ENCODE measurements at places on chromosomes 7 and 10.

DNA sequence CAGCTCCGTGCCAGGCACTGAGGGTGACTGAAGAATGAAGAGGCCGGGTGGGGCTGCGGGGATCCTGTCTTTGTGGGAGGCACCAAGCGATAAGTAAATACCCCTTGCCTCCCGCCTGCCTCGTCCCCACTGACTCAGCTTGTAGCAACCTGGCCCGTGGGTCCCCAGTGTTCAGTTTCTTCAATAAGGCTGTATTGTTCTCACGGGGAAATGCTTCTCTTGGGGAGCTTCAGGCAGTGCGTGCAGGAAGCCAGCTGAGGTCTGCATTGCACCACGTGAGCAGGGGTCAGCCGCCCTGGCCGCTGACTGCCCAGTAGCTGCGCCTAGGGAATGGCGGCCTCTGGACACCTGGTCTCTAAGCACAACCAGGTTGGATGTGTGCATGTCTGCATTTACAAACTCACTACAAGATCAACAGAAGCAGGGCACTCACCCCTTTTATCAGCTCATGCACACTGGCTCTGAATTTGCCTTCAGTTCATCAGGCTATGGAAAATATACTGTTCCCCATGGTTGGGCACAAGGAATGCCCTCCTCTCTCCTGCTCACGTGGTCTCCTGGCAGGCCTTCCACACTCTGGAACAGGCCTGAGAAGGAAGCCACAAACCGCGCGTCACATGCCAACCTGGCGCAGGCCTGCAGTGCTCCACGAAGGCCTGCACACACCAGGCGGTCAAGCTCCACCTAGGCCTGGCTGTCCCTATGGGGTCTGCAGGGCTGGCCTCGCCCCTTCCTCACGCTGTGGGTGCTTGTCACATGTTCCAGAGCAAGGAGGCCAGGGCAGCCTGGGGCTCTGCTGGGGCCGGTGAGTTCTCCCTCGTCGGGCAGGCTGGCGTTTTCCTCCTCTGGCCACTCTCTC lies 135.7 kb upstream of the RNF32 start:
- H3K36me3 ChIP-seq, result no peaks in the 10 kb centered on the region
- no peak for DNase-seq
- no peak overlapping the region for H3K4me3 ChIP-seq

DNA sequence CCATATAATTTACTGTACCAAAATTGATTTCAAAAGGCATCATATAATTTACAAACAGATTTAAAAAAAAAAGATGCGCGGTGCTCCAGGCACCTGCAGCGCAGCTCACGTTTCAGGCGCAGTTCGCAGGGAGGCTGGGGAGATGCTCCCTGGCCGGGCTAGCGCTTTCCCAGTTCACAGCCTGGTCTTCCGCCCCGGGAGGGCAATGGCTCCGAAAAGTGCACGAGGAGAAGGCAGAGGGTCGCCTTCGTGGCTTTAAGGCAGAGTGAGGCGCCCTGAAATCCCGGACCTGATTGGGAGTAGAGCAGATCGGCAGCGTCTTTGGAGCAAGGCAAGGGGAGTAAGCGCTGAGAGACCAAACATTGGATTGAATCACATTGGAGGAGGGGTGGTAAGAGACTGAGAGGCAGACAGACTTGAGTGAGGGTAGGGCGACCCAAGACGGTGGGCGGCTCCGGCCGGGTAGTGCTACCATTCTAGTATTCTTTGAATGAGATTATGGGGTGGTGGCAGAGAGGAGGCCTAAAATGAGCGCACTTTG lies 1.5 kb downstream of the NEUROG3 start:
- peaks cover 99% of the 10 kb centered on the region for H3K27me3 ChIP-seq
- peaks cover 49% of the 10 kb centered on the region for H3K4me1 ChIP-seq
- H3K27ac ChIP-seq, result no peak overlapping the region

- DNase-seq, result peak; percentile 67
- H3K4me1 ChIP-seq, result no peaks in the 10 kb centered on the region
- H3K4me3 ChIP-seq, result no peak overlapping the region
- no peak overlapping the region for H3K27ac ChIP-seq
- peaks cover 3% of the 10 kb centered on the region for H3K36me3 ChIP-seq
These were observed 121.9 kb downstream of the PTPRZ1 start for GRCh38 chr7:121994625-121995410.

DNA sequence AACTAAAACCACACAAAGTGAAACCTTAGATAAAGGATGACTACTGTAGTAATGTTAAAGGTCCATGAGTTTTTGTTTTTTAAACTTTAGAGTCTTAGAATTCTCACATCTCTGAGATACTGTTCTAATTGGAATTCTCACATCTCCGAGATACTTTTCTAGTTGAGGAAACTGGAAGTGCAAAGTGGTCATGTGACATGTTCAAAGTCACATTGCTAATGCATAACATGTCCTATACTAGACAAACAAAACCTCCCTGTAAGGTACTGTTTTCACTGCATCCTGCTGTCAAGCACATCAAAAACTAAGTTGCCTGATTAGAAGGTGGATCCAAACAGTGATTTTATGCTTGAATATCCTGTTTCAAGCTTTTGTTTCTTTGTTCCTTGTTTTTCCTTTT lies 13.9 kb downstream of the TAX1BP1 start:
- H3K36me3 ChIP-seq, result peaks cover 8% of the 10 kb centered on the region
- H3K4me3 ChIP-seq, result no peak overlapping the region
- no peak overlapping the region for H3K27ac ChIP-seq
- H3K4me1 ChIP-seq, result no peaks in the 10 kb centered on the region

DNA sequence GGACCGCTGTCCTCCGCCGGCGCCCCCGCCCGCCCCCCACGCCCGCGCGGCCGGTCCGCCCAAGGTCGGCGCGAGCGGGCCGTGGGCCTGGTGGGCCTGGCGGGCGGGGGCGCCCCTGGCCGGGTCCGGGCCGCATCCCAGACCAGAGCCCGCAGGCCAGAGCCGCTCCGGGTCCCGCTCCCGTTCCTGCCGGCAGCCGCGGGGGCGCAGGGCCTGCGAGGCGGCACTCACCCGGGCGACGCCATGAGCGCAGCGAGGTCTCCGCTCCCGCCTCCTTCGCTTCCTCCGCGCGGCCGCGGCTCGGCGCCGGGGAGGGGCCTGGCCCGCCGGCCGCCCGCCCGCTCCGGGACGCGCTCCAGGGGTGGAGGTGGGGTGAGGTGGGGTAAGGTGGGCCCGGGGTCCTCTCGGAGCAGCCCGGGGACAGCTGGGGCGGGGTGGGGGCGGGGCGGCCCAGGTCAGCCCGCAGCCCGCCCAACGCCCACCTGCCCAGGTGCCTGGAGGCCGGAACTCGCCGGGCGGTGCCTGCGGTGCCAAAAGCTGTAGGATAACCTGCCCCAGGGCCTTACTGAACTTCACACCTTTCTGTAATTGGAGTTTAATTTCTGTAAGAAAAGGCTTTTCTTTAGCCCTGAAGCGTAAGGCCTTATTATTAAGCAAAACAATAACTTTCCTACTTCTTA lies at the start of gene URGCP:
URGCP (minus strand) TSS at position 266 of the 680 bp plus-strand sequence; CDS start at position 245, 21 bp downstream.
- H3K27ac ChIP-seq, result peak within 1 kb of the TSS; percentile 79
- H3K4me3 ChIP-seq, result peak within 1 kb of the TSS; percentile 48
- H3K4me1 ChIP-seq, result peaks cover 6% of the 10 kb centered on the region
- no peaks in the 10 kb centered on the region for H3K27me3 ChIP-seq
- H3K36me3 ChIP-seq, result peaks cover 7% of the 10 kb centered on the region

- no peak overlapping the region for H3K27ac ChIP-seq
- H3K27me3 ChIP-seq, result no peaks in the 10 kb centered on the region
- H3K4me3 ChIP-seq, result no peak overlapping the region
- H3K4me1 ChIP-seq, result no peaks in the 10 kb centered on the region
These were observed 54.8 kb downstream of the CREB3L2 start for GRCh38 chr7:137947046-137947445.

DNA sequence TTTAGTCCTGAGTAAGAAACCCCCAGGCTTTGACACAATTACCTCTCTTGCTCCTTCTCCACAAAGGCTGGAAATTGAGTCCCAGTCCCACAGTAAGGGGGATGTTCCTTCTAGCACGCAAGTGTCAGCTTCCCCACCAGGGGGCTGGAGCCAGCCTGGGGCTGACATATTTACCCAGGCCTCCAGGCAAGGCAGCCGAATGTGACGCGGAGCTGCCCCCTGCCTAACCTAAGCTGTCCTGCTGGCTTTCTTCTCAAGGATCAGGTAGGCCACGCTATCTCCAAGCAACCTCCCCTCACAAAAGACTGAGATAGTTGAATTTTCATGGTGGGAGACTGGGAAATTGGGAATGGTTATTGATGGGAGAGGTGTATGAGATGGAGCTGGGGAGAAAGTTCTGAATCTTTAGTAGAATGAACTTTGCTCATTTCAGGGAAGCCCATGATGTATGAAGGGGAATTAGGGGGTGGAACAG lies 19.2 kb upstream of the BMPER start:
- H3K4me1 ChIP-seq, result no peaks in the 10 kb centered on the region
- DNase-seq, result no peak
- no peak overlapping the region for H3K27ac ChIP-seq

DNA sequence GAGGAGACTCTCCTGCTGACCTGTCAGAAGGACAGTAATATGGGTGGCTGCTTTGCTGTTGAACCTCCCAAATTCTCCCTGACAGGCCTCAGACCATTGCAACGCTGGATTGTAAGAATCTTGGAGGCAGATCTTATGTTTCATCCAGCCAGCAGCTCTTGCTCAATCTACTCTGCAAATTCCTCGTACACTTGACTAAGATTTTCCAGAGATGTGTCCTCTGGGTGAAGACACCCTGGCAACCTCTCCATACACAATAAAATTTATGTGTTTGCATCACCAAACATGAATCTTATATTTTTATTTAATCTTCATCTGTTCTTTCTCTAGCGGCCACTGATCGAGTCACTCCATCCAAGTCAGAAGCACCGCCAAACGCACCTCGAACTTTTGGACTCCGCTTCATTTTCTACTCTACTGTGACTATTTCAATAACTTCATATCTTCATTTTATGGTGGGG lies 623.1 kb downstream of the ACTR3B start:
- no peaks in the 10 kb centered on the region for H3K36me3 ChIP-seq
- peaks cover 5% of the 10 kb centered on the region for H3K4me1 ChIP-seq
- no peak overlapping the region for H3K27ac ChIP-seq
- H3K27me3 ChIP-seq, result no peaks in the 10 kb centered on the region

DNA sequence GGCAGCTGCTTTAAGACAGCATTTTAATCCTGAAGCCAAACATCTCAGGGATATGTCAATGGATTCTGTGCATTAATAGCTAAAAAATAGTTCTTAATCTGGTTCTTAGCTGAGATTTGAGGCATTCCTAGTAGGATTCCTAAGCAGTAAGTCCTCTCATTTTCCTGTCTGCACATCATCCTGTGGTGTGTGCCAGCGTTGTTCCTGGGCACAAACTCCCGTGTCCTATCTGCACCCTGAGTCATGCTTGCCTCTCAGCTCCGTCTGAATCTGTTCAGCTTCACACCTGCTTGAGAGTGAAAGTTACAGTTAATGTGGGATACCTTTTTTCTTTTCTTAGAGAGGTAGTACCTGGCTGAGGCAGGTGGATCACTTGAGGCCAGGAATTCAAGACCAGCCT lies 19.5 kb downstream of the BAG3 start:
- H3K36me3 ChIP-seq, result peaks cover 28% of the 10 kb centered on the region
- H3K4me3 ChIP-seq, result no peak overlapping the region
- H3K27ac ChIP-seq, result no peak overlapping the region
- no peaks in the 10 kb centered on the region for H3K27me3 ChIP-seq
- peaks cover 23% of the 10 kb centered on the region for H3K4me1 ChIP-seq

- no peak overlapping the region for H3K27ac ChIP-seq
- DNase-seq, result no peak
- H3K36me3 ChIP-seq, result no peaks in the 10 kb centered on the region
- H3K4me1 ChIP-seq, result no peaks in the 10 kb centered on the region
These were observed 178.2 kb downstream of the COBL start for GRCh38 chr7:51138123-51139085.

- H3K36me3 ChIP-seq, result no peaks in the 10 kb centered on the region
- DNase-seq, result no peak
- no peaks in the 10 kb centered on the region for H3K27me3 ChIP-seq
- H3K27ac ChIP-seq, result peak overlapping the region; percentile 37
These were observed 87.2 kb downstream of the CALD1 start for GRCh38 chr7:134866617-134867016.

- no peak overlapping the region for H3K27ac ChIP-seq
- DNase-seq, result no peak
- H3K4me3 ChIP-seq, result no peak overlapping the region
- H3K27me3 ChIP-seq, result no peaks in the 10 kb centered on the region
- H3K4me1 ChIP-seq, result peaks cover 17% of the 10 kb centered on the region
These were observed 12.9 kb downstream of the BAG3 start for GRCh38 chr10:119663866-119664698.

- H3K36me3 ChIP-seq, result no peaks in the 10 kb centered on the region
- H3K27me3 ChIP-seq, result no peaks in the 10 kb centered on the region
- DNase-seq, result no peak
- no peak overlapping the region for H3K27ac ChIP-seq
- no peaks in the 10 kb centered on the region for H3K4me1 ChIP-seq
These were observed 24.7 kb downstream of the STAM start for GRCh38 chr10:17668435-17669184.

- no peaks in the 10 kb centered on the region for H3K36me3 ChIP-seq
- H3K27ac ChIP-seq, result peak overlapping the region; percentile 35
- no peak overlapping the region for H3K4me3 ChIP-seq
- no peaks in the 10 kb centered on the region for H3K4me1 ChIP-seq
These were observed 129.7 kb downstream of the PLCE1 start for GRCh38 chr10:94123258-94123995.

GRCh38 chr7:52107355-52107754 lies 790.7 kb upstream of the COBL start:
- DNase-seq, result no peak
- H3K4me3 ChIP-seq, result no peak overlapping the region
- no peaks in the 10 kb centered on the region for H3K4me1 ChIP-seq
- H3K27ac ChIP-seq, result no peak overlapping the region
- H3K27me3 ChIP-seq, result no peaks in the 10 kb centered on the region

DNA sequence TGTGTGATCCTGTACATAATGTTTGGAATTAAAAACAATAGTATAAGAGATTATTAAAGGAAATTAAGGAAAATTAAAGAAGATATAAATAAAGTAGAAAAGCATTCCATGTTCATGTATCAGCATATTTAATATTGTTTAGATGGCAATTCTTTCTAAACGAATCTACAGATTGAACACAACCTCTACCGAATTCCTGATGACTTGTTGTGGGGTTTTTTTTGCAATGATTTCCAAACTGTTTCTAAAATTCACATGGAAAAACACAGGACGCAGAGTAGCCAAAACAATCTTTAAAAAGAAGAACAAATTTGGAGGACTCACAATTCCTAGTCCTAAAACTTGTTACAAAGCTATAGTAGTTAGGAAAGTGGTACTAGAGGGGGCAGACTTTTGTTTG lies 573.4 kb upstream of the IGFBP3 start:
- H3K36me3 ChIP-seq, result no peaks in the 10 kb centered on the region
- H3K27me3 ChIP-seq, result no peaks in the 10 kb centered on the region
- no peaks in the 10 kb centered on the region for H3K4me1 ChIP-seq
- DNase-seq, result no peak
- H3K27ac ChIP-seq, result no peak overlapping the region
- H3K4me3 ChIP-seq, result no peak overlapping the region

- no peak for DNase-seq
These were observed 12.3 kb downstream of the ZYX start for GRCh38 chr7:143393267-143394041.

GRCh38 chr7:840001-840600 lies 7.8 kb downstream of the SUN1 start:
- H3K4me1 ChIP-seq, result peaks cover 39% of the 10 kb centered on the region
- no peak overlapping the region for H3K27ac ChIP-seq
- no peak for DNase-seq
- H3K4me3 ChIP-seq, result no peak overlapping the region

- H3K27me3 ChIP-seq, result no peaks in the 10 kb centered on the region
- no peaks in the 10 kb centered on the region for H3K36me3 ChIP-seq
- no peak for DNase-seq
- no peak overlapping the region for H3K27ac ChIP-seq
- H3K4me1 ChIP-seq, result no peaks in the 10 kb centered on the region
These were observed 49.3 kb upstream of the IL6 start for GRCh38 chr7:22677680-22678079.
